ENCODE measurements at places on chromosomes 5 and 9. TPM values are rescaled to one million over a fixed set of nuclear protein-coding genes. Genes with fewer than 3 reads are reported as not detected.
A peak's percentile ranks its signal among the peaks of the same experiment; 100 is the strongest.

GRCh38 chr5:32346869-32347268, 34.1 kb upstream of the MTMR12 start:
- no peak for DNase-seq

GRCh38 chr5:76257897-76258296, 145.2 kb upstream of the IQGAP2 start:
- DNase-seq: no peak

- DNase-seq: no peak
Observed at GRCh38 chr5:148384380-148384737, 601 bp downstream of the FBXO38 start.

- DNase-seq: no peak
Observed at GRCh38 chr5:152900332-152900731, 495.3 kb upstream of the NMUR2 start.

- DNase-seq: peak; percentile 26
Observed at GRCh38 chr9:109843641-109844040, 63.6 kb downstream of the PALM2AKAP2 start.

- DNase-seq: no peak
Observed at GRCh38 chr5:153824909-153825308, 213.8 kb downstream of the FAM114A2 start.

GRCh38 chr5:113070901-113071300, 94.3 kb downstream of the DCP2 start:
- no peak for DNase-seq

- peak; percentile 91 for DNase-seq
Observed at GRCh38 chr5:172837640-172838039, 3.6 kb downstream of the ERGIC1 start.

DNA sequence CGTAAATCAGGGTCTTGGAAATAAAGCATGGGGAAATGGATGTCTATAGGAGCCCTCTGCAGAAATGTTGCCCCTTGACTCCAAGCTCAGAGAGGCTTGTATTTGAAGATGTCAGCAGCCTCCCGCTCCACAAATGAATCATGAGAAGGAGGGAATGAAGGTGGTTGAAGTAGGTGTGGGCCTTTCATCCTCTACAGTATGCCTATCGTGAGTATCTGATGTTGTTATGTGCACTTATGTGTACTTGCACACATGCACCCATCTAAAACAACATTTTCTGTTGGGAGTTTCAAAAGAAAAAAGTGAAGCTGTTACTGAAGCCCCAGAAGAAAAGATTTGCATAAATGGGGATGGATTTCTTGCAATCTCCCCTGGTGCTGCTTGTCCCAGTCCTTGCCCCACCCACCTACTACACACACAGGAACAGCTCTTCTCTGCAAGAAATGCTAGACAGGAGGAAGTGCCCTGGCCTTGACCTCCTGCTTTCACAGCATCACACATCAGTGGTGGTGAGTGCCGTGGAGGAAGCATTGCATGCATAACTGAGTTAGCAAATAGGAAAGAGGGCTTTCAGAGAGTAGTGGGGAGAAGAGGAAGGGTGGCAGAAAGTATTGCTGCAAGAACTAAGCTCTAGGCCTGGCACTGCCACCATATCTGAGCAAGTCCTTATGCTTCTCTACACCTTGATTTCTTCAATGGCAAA, 156.1 kb downstream of the SNX18 start:
- DNase-seq: peak; percentile 86

DNA sequence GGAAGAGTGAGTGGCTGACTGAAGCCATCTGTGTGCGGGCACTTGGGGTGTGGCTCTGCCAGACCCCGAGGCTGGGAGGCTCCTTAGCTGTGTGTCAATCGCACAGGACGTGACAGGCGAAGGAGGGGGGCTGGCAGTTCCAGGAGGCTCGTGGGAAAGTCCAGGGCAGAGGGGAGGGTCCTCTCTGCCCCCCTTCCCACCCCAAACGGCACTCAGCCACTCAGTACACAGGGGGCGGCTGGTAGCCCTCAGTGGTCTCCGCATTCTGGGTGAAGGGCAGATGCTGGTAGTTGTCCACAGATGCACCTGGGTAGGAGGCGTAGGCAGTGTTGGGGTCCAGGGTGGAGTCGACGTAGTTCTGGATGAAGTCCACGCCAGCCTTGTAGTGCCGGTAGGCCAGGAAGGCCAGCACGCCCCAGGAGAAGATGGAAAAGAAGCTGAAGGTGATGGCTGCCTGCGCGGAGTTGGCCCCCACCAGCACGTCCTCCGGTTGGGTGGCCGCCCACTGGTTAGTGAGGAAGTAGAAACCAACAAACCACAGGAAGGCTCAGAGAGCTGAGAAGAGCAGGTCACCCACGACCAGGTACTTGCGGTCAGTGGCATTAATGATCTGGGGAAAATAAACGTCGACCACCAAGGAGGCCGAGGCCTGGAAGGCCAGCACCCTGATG, 85.4 kb upstream of the CEP78 start:
- DNase-seq: no peak

GRCh38 chr5:164650427-164650826, 1145.0 kb downstream of the MAT2B start:
- DNase-seq: no peak

DNA sequence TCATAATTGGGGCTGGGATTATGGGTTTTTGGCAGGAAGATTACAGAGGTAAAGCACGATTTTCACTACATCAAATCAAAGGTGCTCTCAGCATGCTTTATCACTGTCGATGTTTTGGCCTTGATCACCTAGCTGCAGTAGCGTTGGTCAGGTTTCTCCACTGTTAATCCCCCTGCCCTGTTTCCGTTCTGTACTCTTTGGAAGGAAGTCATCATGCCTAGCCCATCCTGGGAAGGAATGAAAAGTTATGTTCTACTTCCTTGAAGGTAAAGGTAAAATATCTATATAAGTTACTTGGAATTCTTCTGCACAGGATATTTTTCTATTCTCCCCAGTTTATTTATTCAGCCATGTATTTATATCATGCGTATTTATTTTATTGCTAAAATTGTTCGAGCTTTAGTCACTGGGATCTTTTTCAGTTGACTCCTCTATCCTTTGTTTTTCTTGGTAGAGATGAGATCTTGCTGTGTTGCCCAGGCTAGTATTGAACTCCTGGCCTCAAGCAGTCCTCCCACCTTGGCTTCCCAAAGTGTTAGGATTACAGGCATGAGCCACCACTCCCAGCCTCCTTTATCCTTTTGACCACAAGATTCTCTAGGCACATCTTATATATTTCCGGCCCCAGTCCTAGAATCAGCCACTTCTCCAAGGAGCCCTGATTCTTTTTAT, 25.3 kb downstream of the FAF2 start:
- DNase-seq: no peak

DNA sequence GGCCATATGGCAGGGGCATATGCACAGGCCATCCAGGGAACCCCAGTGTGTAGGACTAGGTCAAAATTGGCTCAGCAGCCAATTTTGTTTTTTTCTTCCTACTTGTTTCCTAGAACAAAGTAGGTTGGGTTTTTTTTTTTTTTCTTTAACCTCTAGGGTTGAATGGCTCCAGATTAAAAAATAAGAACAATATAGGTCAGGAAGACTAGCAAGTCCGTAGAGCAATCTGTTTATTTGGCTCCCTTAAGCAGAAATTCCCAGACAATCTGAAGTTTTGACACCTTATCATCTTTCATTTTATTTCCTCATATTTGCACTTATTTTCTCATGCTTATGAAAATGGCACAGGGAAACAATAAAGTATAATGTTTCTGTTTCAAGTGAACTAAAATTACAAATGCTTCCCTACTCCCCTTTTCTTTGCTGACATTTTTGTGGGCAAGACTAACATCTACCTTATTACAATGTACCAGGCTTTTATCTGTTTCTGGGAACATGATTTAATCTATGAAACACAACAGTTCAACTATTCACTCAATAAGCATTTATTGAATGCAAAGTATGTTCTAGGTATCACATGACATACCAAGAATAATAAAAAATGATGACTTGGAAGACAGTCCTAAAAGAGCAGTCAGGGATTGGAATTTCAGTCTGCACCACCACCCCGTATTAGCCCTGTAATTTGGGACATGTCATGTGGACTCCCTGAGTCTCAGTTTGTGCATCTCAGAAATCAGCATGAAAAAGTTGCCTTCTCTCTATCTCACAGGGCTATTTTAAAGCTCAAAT, 30.5 kb downstream of the TLR4 start:
- DNase-seq: no peak

DNA sequence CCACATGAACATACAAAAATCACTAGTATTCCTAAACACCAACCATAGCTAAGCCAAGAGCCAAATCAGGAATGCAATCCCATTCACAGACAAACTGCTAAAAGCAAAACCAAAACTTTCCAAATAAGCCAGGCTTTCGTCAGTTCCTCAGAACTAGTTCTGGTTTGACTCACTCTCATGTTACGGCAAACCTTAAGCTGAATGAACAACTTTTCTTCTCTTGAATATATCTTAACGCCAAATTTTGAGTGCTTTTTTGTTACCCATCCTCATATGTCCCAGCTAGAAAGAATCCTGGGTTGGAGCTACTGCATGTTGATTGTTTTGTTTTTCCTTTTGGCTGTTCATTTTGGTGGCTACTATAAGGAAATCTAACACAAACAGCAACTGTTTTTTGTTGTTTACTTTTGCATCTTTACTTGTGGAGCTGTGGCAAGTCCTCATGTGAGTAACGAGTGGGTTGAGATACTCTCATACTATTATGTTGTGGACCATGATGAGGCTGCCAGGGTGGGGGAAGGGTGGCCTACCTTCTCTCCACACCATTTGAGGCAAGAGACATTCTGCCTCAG, at the start of gene PDCD1LG2:
TSS of gene PDCD1LG2 (plus strand) at position 172 of the 572 bp plus-strand sequence. CDS start 12,016 bp downstream, outside the sequence.
- DNase-seq: no peak

DNA sequence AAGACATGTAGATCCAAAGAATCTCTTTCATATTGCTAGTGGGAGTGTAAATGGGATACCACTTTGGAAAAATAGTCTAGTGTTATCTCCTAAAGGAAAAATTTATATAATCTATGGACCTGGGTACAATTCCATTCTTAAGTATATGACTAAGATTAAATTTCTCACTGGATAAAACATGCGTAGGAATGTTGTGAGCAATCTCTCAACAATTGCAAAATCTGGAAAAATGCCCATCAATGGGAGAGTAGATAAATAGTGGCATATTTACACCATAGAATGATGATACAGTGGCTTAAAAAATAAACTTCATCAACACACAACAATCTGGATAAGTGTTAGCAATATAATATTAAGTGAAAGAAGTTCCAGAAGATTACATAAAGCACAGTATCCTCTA, 469.5 kb downstream of the MAN2A1 start:
- DNase-seq: no peak

GRCh38 chr9:70830618-70831017, 290.8 kb downstream of the TRPM3 start:
- DNase-seq: no peak

RUSC2 gene
- total RNA-seq: 32.9 TPM

NR6A1 gene
- 0.83 TPM for total RNA-seq

MARVELD2 gene
- 0.83 TPM for total RNA-seq

PCDHB7 gene
- 0.44 TPM for total RNA-seq

PDZD2 gene
- 4.9 TPM for total RNA-seq

SVEP1 gene
- total RNA-seq: 24.0 TPM

AMACR gene
- 25.1 TPM for total RNA-seq

IRX2 gene
- total RNA-seq: 0.40 TPM
